Fibroblast of villous mesenchyme (primary cell): ENCODE measurements at places on chromosomes 5 and 9.
A peak's percentile ranks its signal among the peaks of the same experiment; 100 is the strongest.

DNA sequence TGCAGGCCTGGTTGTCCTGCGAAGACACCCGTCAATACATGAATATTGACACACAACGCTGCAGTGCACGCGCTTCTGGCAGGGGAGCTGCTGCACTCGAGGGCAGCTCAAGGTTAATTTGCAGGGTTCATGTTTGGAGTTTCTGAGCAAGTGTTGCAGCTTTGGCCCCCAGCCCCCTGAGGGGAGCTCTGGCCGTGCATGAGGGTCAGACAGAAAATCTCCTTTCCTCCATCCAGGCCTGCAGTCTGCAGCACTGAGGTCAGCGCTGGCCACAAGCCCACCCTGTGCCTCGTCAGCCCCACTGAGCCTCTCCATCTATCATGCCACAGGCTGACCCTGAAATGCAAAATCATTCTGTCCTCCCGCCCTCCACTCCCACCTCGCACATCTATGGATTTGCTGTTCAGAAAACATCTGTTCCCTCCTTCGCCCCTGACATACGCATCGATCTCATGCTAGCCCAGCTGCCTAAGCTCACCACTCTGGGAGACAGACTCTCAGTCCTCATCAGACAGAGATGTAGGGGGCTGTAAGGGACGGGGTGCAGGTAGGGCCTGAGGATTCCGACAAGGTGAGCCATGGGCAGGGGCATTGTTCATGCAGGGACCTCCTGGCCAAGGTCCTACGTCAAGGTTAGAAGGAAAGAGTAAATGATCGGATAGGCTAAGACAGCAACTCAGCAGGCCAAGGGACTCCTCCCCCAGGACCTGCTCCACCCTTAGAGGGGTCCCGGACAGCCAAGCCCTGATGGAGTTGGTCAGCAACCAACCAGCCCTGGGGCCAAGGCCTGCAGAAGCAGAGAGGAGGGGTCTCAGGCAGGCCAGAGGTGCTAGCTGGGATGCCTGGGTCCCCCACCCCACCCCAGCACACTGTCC lies 125.1 kb downstream of the KCNIP1 start:
- no peak for DNase-seq

GRCh38 chr9:28882529-28882928 lies 1309.2 kb upstream of the C9orf72 start:
- no peak for DNase-seq

- DNase-seq = no peak
Observed at GRCh38 chr5:119864286-119864685, 234.9 kb downstream of the FAM170A start.

- DNase-seq = peak; percentile 67
Observed at GRCh38 chr5:50667023-50667652, 701 bp downstream of the PARP8 start.

DNA sequence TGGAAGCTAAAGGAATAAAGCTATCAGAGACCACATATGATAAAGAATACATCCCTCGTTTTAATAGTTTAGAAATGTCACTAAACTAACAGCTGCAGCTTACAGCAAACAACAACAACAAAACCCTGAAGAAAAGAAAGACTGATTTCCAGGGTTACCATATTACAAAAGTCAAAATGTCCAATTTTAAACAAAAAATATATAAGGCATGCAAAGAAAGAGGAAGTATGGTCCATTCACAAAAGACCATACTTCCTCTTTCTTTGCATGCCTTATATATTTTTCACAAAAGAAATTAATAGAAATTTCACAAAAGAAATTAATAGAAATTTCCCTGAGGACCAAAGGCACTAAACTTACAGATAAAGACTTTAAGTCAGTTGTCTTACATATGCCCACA lies 354.2 kb downstream of the ARL15 start:
- DNase-seq = no peak

- DNase-seq = no peak
Observed at GRCh38 chr9:68951879-68952659, 61.8 kb downstream of the PRKACG start.

DNA sequence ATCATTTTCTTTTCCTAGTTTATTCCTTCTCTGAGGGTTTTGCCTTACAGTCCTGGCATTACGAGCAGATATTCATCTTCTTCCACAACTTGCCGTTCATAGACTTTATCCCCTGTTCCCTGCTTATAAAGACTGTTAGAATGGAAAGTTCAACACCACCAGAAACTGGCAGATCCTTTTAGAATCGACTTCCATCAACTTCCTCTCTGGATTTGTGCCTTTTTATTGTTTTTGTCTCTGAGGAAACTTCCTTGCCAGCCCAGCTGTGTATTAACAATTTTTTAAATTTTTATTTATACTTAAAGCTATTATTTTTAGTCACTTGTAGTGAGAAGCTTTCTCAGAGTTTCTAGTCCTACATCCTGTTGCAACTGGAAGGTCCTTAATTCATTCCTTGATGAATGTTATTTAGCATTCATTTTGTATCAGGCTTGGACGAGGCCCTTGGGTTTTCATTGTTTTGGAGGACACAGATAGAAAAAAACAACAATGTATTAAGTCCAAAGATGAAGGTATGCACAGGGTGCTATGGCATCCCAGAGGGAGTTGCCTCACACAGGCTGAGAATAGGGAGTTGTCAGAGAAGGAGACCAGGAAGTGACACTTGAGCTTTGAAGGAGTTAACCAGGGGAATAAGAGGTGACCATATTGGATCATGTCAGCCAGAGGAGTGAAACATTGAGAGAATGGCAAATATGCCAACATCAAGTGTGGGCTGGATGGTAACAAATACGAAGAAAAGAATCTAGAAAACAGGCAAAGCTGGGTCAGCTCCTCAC lies 81.3 kb downstream of the ADAMTSL1 start:
- no peak for DNase-seq

DNA sequence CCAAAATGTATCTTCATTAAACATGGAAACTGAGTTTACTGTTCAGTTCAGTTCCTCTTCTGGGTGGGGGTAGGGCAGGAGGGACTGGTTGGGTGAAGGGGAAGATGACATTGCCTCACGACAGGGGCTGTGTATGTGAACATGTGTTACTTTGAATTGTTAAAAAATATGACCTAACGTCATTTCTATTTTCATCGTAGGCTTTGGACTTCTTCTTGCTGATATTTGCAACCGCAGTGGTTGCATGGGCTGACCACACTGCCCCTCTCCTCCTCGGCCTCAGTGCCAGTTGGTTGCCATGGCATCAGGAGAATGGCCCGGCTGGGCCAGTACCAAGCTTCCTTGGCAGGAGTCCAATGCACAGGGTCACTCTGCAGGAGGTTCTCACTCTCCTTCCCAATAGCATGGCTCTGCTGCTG lies 41.5 kb downstream of the HACD4 start:
- DNase-seq = no peak

DNA sequence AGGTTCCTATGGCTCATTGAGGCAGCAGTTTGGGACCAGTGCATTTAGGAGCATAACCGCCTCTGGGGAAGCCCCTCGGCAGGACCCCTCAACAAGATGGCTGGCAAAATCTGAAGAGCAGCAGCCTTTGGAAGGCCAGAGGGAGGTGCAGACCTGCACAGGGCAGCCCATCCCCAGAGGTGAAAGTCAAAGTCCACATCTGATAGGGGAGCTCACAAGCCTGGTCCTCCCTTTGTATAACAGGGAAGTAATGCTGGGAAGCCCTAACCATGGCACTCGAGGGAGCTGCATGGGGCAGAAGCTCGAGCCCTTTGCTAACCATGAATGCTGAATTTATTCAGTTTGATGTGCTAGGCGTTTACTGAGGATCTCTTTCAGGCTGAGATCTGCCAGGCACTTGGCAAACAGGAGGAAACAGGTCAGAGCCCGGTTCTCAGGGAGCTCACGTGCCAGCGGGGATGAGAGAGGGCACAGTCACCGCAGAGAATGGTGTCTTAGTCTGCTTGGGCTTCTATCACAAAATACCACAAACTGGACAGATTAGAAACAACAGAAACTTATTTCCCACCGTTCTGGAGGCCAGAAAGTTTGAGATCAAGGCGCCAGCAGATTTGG lies 114.1 kb downstream of the GABBR2 start:
- DNase-seq = no peak

- DNase-seq = peak; percentile 56
Observed at GRCh38 chr5:78574731-78575161, 73.8 kb downstream of the LHFPL2 start.

GRCh38 chr9:23779220-23779619 lies 46.8 kb downstream of the ELAVL2 start:
- no peak for DNase-seq

DNA sequence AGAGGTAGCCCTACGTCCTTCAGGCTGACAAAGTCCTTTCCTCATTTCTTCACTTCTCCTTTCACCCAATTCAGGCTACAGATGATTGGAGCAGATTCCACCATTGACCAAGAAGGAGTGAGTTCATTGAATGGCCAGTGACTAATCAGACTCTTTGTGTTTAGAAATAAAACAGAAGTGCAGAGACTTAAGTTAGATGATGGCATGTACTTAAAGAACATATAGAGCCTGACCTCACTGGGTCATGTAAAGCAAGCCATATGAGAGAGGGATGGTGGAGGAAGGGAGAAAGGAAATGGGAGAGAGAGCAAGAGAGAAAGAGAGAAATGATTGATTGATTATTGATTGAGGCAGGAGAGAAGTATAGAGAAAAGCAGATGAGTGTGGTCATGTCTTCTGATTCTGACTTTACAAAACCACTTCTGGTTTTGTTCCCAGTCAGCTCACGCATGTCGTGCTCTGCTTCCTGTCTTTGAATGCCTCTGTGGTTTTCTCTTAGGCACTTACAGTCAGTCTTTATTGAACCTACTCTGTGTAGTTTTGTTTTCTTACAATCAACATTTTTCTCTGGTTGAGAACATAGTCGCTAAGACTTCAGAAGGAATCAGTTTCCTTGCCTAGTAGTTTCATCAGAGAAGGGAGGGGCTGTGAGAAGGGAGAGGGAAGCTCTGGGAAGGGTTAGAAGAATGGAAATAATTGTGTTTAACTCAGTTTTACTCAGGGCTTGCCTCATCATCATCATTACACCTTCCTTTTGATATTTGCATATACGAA lies 149.2 kb upstream of the KLF9 start:
- DNase-seq = peak; percentile 93

DNA sequence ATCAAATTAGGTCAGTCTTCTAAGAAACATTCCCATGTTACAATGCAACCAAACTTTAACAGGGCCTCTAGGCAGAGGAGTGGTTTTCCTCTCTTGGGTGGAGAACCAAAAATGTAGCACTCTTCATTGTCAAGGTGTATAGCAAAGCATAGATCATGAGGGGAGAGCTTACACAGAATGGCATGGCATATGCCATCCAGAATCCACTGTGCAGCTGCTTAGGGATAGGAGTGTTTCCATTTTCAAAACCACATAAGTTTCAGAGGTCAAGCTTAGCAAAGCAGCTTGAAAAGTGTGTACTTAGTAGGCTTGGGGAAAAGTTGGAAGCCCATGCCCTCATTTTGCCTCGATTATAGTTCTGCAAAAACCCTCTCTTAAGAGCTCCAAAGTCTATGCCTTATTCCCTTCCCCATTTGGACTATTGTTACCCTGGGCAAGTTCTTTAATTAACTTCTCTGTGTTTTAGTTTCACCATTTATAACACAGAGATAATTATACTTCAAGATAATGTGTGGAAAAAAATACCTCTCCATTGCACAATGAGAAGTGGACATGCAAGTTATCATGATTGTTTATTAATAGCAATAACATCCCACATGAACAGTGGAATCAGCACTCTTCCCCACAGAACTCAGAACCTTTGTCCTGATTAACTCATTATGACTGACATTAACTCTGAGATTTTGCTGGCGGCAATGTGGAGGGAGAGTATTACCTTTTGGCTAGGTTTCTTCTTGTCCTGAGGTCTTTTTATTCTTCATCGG lies 398.9 kb upstream of the WWC1 start:
- no peak for DNase-seq

GRCh38 chr5:145062280-145063062 lies 772.7 kb downstream of the PRELID2 start:
- no peak for DNase-seq

DNA sequence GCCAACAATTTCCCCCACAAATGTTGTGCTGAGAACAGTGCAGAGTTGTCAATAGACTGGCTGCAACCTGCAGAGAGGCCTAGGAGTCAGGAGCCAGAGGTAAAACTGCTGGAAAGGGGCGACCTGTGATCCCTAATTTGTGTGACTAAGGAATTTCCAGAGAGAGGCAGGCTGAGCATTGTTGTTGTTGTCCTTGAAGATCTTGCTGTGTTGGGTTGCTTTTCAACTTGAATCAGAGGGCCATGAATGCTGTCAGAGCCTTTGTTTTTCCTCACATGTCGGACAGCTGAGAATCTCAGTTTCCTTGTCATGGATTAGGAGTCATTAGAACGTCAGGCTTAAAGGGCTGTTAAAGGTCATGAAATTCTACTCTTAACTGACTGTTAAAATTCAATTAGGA lies 134.6 kb upstream of the ASTN2 start:
- DNase-seq = no peak

- DNase-seq = no peak
Observed at GRCh38 chr5:119072496-119072895, 1.6 kb downstream of the DMXL1 start.

DNA sequence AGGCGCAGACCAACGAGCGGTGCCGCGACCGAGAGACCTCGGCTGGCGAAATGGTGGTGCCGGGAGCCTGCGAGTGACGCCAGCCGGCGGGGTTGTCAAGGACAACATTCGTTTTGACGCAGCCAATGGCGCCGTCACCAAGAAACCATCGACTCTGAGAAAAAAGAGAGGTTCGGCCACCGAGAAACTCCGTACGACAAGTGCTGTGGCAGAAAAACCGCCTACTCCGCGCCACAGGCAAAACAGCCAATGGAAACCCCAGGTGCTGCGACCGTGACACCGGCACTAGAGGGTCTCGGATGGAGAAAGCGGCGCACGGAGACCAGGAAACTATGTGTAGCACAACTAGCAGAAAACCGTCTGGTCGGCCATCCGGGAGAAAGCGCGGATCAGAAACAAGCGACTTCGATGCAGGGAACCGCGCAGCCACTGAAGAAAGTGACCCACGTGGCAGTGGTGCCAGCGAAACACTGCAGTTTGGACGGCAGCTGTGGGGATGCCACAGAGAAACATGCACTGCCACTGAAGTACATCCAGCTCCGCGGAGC lies 88.8 kb downstream of the ANXA2R start:
- peak; percentile 40 for DNase-seq

DNA sequence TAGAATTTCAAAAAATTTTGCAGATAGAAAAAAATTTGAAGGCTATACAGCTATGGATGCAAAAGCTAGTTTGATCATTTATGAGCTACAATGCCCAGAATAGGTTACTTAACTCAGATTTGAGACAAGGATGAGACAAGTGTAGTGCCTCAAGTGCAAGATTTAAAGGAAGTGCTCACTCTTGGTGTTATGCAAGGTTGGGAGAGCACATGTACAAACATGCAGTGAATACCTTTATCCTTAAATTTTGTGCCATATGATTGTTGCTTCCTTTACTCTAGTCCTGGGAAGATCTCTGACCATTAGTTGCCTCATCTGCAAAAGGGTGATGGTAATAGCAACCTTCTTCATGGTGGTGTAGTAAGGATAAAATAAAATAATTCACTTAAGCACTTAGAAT lies 31.7 kb upstream of the PPP2R2B start:
- no peak for DNase-seq

GRCh38 chr5:89071101-89071940 lies 188.3 kb upstream of the MEF2C start:
- DNase-seq = no peak

DNA sequence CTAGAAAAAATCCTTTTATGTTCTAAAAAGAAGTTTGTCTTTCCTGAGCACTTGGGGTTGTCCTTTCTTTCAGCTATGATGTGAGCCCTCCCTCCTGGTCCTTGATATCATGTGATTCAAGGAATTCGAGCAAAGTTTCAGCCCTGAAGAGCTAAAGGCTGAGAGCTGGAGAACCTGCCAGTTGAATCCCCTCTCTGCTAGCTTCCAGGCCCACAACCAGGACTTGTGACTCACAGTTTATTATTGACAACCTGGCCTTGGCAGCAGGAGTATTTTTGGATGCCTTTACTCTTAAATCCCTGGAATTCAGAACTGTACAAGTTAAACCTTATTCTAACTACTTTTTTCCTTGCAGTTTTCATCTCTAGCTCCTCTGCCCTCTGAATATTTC lies 182.8 kb downstream of the SPOCK1 start:
- no peak for DNase-seq
